ENCODE measurements at places on chromosomes 16 and 17.

GRCh38 chr16:86901483-86901882, 323.1 kb downstream of the FOXL1 start:
- no peak for DNase-seq

DNA sequence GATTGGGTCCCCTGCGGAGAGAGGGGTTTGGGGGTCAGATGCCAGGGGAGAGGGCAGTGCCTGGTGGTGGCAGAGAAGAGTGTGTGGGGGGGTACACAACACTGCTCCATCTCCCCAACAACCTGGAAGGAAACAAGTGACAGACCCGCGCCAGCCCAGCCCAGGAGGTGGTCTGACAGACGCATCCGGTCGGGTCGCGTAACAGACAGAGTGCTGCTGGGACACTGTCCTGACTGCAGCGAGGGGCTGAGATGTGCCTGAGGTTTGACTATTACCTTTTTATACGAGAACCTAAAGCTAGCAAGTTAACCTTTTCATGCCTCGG, 16.2 kb downstream of the UNC13D start:
- DNase-seq = no peak

DNA sequence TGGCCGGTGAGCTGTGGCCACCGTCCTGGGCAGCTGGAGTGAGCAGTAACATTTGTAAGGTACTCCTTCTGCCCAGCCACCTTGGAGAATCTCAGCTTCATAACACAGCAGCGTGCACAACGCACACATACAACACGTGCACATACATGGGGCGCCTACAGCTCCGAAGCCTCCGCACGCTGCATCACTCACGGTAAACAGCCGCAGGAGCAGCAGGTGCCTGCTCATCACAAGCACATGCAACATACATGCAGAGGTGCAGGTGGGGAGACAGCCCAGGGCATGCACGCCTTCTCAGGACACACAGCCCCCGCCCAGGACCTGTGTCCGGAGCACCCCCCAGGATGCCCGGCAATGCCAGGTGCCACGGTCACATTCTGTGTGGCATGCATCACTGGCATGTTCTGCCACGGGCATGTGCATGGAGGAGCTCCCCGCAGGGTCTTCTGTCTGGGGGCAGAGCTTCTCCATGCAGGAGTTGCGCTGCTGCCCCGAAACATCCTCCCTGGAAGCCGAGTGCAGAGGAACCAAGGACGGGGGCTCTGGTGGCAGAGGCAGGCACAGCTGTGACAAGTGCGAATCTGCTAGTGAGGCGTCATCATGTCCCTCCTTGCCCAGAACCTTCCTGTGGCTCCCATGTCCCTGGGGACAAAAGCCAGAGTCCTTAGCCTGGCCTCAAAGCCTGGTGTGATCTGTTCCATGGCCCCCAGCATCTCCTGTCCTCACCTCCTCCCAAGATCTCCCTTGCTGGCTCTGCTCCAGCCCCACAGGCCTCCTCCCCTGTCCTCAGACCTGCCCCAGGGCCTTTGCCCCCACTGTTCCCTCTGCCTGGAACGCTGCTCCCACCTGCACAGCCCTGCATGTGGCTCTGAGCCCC, 184.0 kb upstream of the GSE1 start:
- DNase-seq = no peak

DNA sequence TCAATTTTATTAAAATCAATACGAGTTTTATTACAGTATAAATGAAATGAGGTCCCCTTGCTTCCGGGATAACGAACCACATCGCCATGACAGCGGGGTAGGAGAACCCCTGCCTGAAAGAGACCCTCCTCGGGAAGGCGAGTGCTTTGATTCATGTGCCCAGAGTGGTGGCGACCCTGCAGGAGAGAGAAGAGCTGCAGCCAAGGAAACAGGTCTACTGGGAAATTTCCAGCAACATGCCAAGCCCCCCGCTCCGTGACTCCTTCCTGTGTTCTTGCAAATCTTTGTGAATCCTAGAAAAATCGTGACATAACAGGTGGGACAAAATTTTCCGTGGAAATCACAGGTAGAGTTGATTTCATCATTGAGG, 162.5 kb downstream of the WSCD1 start:
- no peak for DNase-seq

DNA sequence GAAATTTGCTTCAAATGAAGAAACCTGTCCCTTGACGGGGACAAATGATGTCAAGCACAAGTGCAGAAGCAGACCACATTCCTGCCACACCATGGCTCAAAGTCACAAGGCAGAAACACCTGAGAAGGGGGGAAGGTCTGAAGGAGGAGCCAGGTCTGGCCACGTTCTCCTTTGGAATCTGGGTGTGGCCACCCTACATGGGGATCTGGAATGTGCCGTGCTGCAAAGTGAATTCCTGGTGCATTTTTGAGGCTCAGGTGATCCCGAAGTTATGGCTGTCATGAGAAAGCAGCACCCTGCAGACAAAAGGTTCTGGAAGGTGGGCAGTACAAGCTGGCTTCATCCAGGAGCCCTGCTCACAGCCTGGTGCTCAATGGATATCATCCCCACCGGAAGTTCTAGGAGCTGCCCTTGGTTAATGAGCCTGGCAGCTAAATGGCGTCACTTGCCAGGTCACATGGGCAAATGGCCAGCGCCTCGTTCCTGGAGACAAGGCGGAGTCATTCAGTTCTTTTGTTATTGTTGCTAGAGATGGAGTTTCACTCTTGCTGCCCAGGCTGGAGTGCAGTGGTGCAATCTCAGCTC, 20.1 kb upstream of the ADCY9 start:
- no peak for DNase-seq

DNA sequence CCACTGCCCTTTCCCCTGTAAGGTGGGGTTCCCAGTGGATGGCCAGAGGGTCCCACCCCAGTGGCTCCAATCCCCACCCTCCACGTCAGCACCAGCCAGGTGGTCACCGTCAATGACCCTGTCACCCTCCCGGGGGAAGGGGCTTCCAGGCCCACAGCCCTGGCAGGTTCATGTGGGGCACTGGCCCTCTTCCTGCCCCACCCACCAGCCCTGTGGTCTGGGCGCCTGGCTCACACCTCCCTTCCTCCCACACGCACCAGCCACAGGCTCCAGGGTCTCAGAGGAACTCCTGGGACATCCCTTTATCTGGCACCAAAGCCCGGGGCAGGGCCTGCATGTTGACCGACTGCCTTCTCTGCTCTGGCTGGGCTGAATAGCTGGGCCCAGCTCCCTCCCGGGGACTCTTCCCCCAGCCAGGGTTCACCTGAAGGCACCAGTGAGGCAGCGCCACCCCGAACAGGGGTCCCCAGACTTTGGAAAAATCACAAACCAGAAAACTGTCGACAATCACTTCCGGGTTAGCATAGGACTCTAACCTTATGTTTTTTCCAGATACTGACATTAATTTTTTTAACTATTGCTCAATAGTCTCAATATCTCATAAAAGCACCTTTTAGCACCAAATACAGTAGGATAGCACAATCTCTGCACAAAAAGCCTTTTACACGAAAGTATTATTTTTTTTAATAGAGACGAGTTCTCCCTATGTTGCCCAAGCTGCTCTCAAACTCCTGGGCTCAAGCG, 21.9 kb upstream of the ZC3H18 start:
- no peak for DNase-seq
